ENCODE measurements at places on chromosomes 13 and 19.
A peak's percentile ranks its signal among the peaks of the same experiment; 100 is the strongest.

DNA sequence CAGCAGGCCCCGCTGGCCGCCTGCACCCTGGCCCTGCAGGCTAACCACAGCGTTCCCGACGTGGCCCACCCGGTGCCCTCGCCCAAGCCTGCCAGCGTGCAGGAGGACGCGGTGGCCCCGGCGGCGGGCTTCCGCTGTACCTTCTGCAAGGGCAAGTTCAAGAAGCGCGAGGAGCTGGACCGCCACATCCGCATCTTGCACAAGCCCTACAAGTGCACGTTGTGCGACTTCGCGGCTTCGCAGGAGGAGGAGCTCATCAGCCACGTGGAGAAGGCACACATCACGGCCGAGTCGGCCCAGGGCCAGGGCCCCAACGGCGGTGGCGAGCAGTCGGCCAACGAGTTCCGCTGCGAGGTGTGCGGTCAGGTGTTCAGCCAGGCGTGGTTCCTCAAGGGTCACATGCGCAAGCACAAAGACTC, 72.1 kb downstream of the ZNF536 start:
- no peak for DNase-seq

GRCh38 chr19:49911381-49912145, 14.9 kb upstream of the IL4I1 start:
- DNase-seq = no peak

DNA sequence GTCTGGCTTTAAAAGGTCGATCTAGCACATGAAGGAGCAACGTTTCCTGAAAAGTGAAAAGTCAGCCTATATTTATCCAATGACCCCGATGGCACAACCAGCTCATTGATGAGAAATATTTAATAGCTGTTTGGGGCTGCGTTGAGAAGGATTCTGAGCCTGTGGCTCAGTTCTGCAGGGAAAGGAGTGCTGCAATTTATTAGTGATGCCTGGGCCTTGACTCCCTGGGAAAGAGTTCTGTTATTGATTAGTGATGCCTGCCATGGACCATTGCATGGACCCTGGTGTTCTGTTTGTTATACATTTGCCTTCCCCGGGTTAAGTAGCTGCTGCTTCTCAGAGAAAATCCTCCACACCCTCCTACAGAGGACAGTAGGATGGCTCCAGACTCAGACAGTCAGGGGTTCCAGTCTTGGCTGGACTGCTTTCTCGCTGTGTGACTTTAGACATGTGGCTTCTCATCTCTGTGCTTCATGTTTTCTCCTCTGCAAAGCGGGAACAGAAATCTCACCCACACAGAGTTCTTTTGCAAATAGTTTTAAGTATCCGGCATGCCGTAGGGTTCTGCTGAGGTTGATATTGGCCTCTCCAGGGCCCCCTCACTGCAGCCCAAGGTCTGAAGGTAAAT, 17.7 kb upstream of the PTPRS start:
- no peak for DNase-seq

DNA sequence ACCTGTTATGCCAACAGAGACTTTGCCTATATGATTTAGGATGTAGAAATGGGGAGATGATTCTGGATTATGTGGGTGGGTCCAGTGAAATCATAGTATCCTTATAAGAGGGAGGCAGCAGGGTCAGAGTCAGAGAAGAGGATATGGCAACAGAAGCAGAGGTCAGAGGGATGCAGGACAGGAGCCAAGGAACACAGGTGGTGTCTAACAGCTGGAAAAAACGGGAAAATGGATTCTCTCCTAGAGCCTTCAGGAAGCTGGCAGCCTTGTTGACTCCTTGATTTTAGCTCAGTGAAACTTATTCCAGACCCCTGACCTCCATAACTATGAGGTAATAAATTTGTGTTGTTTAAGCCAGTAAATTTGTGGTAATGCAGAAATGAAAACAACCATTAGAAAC, 28.8 kb upstream of the OXGR1 start:
- DNase-seq = no peak

GRCh38 chr19:23932878-23933277, 18.2 kb downstream of the ZNF726 start:
- DNase-seq = no peak

DNA sequence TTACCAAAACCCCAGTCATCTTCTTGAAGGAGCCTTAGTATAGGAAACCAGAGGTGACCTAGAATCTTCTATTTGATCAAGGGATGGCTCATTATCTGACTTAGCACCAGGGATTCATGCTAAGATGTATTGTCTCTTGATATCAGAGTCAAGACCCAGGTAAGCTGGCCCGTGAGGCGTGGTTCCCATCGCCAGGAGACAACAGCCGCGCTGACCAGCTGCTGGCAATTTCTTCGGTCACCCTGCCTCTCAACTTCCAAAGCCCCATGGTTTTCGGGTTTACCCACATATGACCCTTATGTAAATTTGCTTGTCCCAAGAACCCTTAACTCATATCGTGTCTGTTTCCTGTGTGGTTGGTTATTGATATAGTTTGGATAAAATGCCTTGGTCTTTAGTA, 77.7 kb upstream of the VSTM2B start:
- no peak for DNase-seq

DNA sequence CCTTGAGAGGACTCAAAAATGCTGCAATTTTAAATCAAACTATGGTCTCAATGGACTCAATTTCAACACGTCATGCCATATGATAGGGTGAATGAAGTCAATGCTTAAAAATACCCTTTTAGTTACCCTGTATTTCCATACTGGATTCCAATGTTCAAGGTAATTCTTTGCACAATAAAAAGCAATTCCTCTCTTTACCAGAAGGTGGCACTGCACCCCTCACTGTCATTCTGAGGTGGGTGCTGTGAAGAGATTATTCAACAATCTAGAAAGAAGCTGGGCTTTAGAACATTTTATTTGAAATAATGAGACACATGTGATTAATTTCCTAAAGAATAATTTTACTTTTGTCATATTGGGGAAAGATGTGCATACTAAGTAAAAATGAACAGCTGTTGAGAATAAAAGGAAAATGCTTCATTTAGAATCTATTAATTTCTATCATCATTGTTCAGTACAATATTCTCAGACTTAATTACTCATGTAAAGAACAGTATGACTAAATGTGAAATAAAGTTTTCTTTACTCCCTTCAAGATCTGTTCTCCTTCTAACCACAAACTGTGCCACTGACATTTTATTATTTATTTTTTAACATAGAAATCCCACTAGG, 789.1 kb downstream of the GPC5 start:
- peak; percentile 39 for DNase-seq

DNA sequence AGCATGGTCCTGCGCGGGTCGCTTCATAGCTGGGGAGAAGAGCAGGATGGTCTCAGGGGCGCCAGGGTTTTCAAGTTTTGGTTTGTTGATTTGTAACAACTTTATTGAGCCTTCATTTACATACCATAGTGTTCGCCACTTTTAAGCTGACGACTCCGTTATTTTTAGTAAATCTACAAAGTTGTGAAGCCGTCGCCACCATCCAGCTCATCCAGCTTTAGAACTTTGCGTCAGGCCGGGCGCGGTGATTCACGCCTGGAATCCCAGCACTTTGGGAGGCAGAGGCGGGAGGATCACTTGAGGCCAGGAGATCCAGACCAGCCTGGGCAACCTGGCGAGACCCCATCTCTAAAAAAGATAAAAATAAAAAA, 404 bp downstream of the C19orf44 start:
- DNase-seq = no peak

Measured in nephron progenitor cell (in vitro differentiated cells).